ENCODE measurements at places on chromosomes 4 and X.

GRCh38 chr4:5890063-5890727 is 2.7 kb downstream of the CRMP1 start:
- DNase-seq, result no peak

- DNase-seq, result no peak
Observed at GRCh38 chr4:122086338-122087065, 65.6 kb upstream of the BLTP1 start.

DNA sequence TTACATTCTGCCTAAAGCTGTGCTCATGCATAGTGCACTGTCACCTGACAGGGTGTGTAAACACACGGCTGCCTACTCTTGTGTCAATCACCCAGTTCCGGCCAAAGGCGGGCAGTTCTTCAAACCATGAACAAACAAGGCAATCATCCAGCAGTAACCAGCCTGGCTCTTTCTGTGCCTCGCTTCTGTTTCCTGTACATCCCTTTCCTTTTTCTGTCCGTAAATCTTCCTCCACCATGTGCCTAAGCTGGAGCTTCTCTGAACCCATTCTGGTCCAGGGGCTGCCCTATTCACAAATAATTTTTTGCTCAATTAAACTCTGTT is 60.8 kb upstream of the CBR4 start:
- DNase-seq, result no peak

- no peak for DNase-seq
Observed at GRCh38 chr4:8461086-8461485, 20.5 kb downstream of the TRMT44 start.

DNA sequence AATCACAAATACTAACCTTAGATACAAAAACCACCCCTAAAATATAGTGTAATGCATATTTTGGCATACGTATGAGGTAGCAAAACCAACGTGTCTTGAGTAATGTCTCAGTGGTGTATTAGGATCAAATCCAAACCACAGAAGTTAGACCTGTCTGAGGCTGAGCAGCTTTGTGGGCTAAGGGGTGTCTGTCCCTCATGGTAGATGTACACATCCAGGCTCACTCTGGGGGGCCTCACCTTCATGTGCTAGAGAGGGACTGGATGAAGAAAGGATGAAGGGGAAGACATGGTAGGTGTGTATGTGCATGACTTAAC is 188.0 kb upstream of the TBC1D9 start:
- DNase-seq, result peak; percentile 24

DNA sequence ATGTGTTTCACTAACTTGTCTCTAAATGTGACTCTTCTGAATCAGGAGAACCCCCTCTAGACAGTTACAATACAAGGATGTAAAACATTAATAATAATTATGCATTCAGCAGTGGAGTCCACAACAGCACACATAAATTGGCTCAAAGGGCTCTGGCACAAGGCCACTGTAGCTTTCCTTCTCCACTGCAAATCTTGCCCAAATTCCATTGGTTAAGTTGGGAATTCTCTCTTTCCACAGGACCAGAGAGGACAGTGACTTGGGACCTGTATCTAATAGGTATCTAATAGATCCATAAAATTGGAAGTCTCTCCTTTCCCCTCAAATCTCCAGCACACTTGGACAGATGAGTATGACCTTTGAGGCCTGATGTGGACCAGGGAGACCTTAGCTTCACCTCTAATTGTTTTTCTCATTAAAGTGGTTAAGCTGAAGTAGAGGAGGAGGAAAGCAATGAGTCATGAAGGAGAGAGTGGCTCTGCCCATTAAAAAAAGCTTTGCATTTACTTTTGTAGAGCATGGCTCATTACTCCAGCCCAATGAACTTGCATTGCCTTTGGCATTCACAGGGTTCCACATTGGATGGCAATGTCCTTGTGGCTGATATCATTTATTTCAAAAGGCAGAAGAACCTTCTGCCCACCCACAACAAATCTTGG is 72.3 kb upstream of the SH3RF1 start:
- no peak for DNase-seq

- no peak for DNase-seq
Observed at GRCh38 chrX:22134681-22135080, 102.6 kb downstream of the PHEX start.

Measured in HS-27A (cell line).